ENCODE measurements at places on chromosomes 6 and 20. TPM values are rescaled to one million over a fixed set of nuclear protein-coding genes. Genes with fewer than 3 reads are reported as not detected.

The OR2H2 gene
- not detected for total RNA-seq

The FLOT1 gene
- 88.4 TPM for total RNA-seq

The ROS1 gene
- total RNA-seq, result 0.39 TPM

The KCNQ2 gene
- total RNA-seq, result not detected

The DYNLT2 gene
- 0.98 TPM for total RNA-seq

The ASIP gene
- not detected for total RNA-seq

Data from subcutaneous preadipocyte (primary cell).